Fibroblast of skin of back (primary cell): ENCODE measurements at places on chromosomes 1 and 21.

DNA sequence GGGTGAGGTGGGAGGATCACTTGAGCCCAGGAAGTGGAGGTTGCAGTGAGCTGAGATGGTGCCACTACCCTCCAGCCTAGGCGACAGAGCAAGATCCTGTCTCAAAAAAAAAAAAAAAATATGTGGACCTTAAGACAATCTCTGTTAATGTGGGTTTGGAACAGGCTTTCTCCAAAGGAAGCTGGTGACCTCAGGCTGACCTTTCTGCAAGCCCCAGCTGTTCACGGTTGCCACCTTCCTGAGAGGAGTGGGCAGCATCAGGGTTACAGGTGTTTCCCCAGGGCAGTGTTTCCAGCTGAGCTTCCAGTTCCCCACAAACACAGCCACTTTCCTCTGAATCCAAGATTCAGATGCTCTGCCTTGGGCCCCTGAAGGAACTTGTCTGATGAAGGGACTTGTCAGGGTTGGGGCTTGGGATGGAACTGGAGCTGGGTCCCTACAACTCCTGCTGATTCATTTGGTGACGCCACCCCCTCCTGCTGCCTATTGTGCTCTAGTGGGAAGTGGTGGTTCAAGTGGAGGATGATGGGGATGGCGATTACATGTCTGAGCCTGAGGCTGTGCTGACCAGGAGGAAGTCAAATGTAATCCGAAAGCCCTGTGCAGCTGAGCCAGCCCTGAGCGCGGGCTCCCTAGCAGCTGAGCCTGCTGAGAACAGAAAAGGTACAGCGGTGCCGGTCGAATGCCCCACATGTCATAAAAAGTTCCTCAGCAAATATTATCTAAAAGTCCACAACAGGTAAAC is 1.9 kb downstream of the ZBTB48 start:
- no peak for DNase-seq

GRCh38 chr1:110123224-110123623 is 11.0 kb downstream of the UBL4B start:
- peak; percentile 60 for DNase-seq

DNA sequence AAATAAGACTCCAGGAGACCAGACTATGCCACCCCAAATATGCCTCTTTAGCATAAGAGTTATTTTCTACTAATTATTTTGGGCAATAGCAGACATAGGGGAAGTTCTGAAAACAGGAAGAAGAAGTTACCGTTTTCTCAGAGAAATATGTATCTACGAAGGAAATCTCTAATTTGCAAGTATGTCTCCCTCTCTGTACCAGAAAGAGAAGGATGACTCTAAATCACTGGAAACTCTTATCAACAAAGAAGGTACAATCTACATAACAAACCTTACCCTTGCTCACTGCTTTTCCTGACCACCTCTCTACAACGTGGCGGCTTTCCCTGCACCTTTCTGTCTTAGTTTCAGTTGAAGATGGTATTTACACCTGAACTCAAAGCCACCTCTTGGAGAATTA is 49.0 kb downstream of the OMA1 start:
- no peak for DNase-seq

DNA sequence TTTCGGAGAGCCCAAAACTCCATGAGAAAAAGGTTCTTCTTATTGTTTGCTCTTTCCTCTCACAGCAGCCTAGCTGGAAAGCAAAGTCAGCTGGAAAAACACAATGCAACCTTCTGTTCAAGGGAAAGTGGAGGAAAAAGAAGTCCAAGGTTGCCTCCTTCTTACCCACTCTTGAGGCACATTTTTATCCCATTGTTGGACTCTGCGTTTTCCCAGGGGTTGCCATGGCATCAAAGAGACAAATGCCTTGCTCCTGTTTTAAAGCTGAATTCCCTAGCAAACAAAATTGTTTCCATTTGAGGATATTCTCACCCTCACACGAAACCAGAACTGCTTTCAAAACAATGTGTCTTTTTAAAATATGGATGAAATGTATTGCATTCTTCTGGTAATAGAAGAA is 45.1 kb upstream of the PALMD start:
- peak; percentile 72 for DNase-seq

GRCh38 chr1:234614081-234614489 is 4.1 kb upstream of the IRF2BP2 start:
- DNase-seq: no peak

DNA sequence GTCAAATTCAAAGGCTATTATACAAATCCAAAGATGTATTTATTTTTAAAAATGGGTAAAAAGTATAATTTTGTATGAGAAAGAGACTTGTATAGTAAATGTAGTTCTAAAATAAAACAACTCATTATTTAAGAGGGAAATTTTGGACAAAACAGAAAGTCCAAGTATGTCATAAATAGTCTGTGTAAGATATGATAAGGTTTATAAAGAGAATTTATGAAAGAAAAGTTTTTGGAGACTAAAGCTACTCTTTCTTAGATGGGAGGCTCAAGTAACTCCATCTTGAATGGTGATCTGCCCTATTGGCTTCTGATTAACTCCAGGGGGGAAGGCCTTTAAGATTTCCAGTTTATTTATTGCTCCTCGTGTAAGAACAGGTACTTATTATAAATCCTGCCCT is 14.7 kb upstream of the OR2T27 start:
- no peak for DNase-seq

DNA sequence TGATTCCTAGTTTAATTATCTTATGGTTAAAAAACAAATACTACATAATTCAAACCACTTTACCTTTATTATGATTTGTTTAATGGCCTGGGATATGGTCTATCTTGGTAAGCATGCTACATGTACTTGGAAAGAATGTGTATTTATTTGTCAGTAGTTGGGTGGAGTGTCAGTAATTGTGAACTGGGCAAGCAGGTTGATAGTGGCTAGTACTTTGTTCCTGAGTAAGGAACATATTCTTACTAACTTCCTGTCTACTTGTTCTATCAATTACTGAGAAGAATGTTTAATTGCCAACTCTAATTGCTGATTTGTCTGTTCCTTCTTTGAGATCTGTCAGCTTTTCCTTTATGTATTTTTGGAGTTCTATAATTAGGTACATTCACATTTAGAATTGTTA is 49.2 kb upstream of the ABCG1 start:
- no peak for DNase-seq

- DNase-seq: peak; percentile 3
Observed at GRCh38 chr21:33543505-33544129, 779 bp downstream of the SON start.
